ENCODE measurements at places on chromosomes 7 and 10. TPM values are rescaled to one million over a fixed set of nuclear protein-coding genes. Genes with fewer than 3 reads are reported as not detected.

NPTX2 gene
- 11.5 TPM for total RNA-seq

MYL7 gene
- total RNA-seq: not detected

TBXAS1 gene
- total RNA-seq: 24.5 TPM

LBX1 gene
- total RNA-seq: not detected

GIMAP2 gene
- total RNA-seq: 11.5 TPM

ACSM6 gene
- total RNA-seq: 0.99 TPM

MSMB gene
- not detected for total RNA-seq

DNAJC1 gene
- 26.7 TPM for total RNA-seq

AKR1C8 gene
- total RNA-seq: 0.30 TPM

SYT15B gene
- total RNA-seq: 15.9 TPM

ZNF239 gene
- 3.3 TPM for total RNA-seq
